Amygdala (tissue), 56 donors: ENCODE measurements at places on chromosomes 2 and 18.
A peak's percentile ranks its signal among the peaks of the same experiment; 100 is the strongest.

- no peak for DNase-seq
Measured at GRCh38 chr2:235749121-235749770, 255.4 kb downstream of the AGAP1 start.

DNA sequence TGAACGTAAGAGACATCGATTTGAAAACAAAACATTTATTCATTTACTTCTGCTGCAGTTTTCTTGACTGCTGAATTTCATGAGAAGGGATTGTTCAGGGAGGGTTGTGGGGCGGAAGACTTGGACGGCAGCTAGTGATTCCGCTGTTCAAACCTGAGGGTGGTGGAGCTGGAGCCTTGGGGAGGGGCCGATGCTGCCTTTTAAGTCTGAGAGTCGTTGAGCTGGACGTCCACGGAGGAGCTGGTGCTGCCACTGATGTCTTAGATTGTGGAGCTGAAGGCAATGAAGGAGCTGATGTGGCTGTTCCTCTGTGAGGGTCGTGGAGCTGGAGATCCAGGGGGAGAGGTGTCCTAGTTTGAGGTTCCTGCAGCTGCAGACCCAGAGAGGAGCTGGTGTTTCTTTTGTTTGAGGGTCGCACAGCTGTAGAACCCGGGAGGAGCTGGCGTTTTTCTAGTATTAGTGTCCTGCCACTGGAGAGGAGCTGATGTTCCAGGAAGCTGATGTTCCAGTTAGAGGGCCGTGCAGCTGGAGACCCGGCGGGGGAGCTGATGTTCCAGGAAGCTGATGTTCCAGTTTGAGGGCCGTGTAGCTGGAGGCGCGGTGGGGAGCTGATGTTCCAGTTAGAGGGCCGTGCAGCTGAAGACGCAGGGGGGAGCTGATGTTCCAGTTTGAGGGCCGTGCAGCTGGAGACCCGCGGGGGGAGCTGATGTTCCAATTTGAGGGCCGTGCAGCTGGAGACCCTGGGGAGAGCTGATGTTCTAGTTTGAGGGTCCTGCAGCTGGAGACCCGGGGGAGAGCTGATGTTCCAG lies 150.9 kb downstream of the RTP5 start:
- DNase-seq, result peak; percentile 20

GRCh38 chr18:10404168-10404567 lies 50.3 kb upstream of the APCDD1 start:
- DNase-seq, result no peak

- no peak for DNase-seq
Measured at GRCh38 chr2:96336104-96336775, 674 bp downstream of the NCAPH start.

- DNase-seq, result no peak
Measured at GRCh38 chr18:3717376-3718025, 267.5 kb downstream of the TGIF1 start.

GRCh38 chr2:60003076-60003475 lies 550.4 kb downstream of the BCL11A start:
- no peak for DNase-seq
